Adrenal gland (tissue), 19 donors: ENCODE measurements at places on chromosomes 7 and 10.

DNA sequence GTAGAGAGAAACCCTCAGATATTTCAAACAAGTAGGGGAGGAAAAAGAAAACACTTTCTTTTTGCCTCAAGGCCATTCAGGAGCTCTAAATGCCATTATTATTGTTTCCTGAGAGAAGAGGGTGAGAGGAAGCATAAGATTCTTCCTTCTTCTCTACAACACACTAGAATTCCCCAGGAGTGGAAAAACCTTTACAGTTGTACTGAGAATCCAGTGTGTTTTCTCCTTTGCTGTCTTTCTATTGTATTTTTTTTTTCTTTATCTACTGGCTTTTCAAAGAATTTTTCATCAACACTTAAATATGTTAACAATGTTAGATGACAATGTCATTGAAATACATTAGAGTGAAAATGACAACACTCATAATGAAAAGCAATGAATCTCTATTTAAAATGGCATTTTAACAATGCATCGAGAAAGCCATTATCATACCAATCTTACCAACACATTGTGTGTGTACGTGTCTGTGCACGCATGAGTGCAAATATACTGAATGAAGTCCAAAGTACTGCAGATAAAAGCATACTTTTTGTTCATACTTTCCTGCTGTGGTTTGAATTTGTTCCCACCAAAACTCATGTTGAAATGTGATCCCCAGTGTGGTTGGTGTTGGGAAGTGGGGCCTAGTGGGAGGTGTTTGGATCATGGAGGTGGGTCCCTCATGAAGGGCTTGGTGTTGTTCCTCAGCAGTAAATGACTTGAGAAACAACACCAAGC lies 24.2 kb upstream of the MACC1 start:
- no peak for DNase-seq

DNA sequence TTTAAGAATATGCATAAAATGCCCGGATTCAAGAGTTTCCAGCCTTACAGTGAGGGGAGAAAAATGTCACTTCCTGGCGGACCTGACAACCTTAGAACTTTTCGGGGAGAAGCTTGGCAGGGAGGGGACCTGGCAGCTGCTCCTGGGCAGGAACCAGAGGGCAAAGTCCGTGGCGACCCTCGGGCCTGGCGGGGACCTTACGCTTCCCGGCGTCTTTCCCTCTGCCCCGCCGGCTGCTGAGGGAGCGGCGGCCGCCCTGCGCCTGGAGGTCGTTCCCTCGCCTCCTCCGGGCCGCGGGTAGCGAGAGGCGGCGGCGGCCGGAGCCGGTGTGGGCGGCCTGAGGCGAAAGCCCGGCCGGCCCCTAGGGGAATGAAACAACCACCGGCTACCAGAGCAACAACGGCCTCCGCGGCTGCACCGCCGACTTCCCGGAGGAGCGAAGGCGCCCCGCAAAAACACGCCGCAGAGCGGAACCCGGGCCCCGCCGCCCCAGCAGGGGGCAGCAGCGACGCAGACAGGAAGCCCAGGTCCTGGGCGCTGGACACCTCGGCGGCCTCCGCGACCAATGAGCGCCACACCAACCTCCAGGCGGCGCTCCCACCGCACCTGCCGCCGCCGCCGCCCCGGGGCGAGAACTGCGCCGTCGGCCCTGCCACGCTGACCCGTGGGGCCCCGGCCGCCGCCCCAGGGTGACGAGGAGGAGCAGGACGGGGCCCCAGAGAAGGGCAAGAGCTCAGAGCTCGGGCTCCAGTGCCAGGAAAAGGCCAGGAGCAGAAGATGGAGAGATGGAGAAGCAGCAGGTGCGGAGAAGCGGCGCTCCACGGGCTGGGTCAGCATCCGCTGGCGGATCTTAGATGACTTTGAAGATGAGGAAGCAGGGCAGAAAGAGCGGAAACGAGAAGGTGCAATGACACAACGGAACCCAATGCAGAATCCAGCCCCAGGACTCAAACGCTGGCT lies 10.5 kb upstream of the ACSM6 start:
- peak; percentile 91 for DNase-seq

DNA sequence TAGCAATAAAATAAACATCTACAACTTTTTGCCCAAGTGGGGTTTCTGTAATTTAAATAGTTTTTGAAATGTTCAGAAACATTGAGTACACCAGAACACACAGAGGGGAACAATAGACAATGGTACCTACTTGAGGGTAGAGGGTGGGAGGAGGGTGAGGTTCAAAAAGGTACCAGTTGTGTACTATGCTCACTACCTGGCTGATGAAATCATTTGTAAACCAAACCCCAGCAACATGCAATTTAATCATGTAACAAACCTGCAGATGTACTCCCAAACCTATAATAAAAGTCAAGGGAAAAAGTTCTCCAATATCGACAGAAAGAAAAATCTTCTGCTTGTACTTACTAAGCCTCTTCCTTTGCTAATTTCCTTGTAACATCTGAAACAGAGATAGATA lies 4.2 kb upstream of the TES start:
- DNase-seq = no peak

GRCh38 chr7:132940084-132940483 lies 141.8 kb downstream of the CHCHD3 start:
- DNase-seq = no peak

- no peak for DNase-seq
Observed at GRCh38 chr10:12135631-12136030, 6.2 kb downstream of the SEC61A2 start.

- DNase-seq = no peak
Observed at GRCh38 chr10:72123616-72124015, 35.3 kb upstream of the SPOCK2 start.

- no peak for DNase-seq
Observed at GRCh38 chr7:128006550-128007302, 24.5 kb downstream of the LRRC4 start.

- no peak for DNase-seq
Observed at GRCh38 chr7:21131897-21132296, 296.0 kb upstream of the SP4 start.

DNA sequence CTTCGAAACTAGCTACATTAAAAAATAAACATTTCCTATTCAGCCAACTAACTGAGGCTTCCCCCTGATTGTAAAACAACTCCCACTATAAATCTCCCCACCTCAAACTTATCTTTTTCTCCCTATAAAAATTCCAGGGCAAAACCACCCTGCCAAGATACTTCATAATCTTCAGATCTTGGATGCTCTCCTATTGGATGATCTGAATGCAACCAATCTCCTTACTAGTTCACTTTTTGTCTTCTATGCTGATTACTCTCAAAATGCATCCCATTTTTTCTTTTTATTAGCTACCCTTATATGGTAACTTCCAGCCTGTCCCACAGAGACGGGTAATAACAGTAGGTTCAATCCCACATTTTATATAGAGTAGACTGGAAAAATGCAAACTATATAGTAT lies 15.0 kb upstream of the PRSS58 start:
- no peak for DNase-seq

GRCh38 chr7:95794917-95795515 lies 22.7 kb downstream of the DYNC1I1 start:
- no peak for DNase-seq

DNA sequence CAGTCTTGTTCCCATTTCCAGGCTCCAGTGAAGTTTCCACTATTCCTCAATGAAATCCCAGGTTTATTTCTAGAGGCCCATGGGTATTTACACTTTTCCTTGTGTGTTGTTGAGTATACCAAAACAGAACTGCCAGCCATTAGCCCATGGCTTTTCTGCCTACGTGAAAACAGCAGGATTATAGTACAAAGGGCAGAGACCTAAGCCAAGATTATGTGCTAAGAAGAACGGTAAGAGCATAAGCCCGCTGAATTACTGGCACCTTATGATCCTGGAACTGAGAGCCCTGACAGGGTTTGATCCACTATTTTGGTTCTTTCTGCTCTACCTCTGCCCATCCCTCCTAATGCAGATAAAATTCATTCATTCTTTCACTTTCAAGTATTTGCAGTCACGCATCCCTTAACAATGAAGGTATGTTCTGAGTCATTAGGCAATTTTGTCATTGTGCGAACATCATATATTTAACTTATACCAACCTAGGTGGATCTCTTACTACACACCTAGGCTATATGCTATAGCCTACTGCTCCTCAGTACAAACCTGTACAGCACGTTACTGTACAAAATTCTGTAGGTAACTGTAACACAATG lies 16.0 kb downstream of the SEMA3C start:
- DNase-seq = no peak

DNA sequence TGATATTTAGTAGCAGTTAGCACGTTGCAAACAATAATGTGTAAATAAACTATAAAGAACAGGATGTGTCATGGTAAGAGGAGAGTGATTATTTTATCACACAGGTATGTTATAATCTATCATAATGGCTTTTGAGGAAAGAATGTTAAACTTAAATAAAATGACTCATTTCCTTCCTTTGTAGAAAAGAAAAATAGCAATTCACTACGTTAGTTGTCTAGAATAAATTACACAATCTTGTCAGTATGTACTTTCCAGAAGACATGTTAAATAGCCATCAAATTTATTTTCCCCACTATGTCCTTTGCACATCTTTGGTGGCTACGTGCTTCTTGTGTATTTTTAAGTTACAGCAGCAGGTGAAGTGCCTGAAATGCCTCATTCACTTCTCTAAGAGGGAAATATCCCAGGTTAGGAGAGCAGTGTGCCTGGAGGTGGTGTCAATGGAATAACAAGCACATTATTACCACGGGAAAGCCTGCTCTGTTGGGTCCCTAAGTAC lies 133.8 kb downstream of the SEMA3A start:
- no peak for DNase-seq

- DNase-seq = no peak
Observed at GRCh38 chr7:129896568-129897382, 56.0 kb downstream of the UBE2H start.

DNA sequence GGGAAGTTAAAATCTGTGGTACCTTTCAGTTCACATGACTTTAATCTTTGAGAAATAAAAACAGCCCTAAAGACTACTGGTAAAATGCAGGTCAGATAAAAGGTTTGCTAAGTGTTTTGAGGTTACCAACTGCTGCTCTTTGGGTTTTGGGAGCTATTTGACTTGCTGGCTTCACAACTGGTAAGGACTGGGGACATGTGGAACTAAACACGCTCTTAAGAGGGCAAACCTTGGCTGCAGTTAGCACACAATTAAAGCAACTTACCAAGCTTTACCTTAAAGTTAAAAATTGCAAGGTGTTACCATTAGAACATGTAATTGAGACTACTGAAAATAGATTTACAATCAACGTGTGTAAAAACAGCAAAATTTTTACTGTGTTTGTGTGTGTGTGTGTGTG lies 220.2 kb downstream of the PHF14 start:
- DNase-seq = no peak

- peak; percentile 88 for DNase-seq
Observed at GRCh38 chr7:63900394-63901203, 98.0 kb upstream of the ZNF722 start.

DNA sequence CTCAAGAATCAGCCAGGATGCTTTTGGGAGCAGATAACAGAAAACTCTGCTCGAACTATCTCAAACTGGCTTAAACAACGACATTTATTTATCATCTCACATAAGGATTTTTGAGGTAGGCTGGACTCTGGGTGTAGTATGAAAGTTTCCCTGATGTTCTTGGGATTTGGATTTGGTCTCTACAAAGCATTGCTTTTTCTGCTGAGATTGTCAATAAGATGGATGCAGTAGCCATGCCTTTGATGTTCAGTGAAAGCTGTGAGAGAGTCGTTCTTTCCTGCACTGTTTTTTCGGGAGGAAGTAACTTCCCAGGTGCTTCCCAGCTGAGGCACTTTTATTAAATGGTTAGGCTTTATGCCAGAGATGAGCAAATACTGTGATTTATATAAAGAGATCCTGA lies 181.1 kb downstream of the PRKG1 start:
- no peak for DNase-seq

GRCh38 chr7:50824882-50825281 lies 42.2 kb upstream of the GRB10 start:
- no peak for DNase-seq

DNA sequence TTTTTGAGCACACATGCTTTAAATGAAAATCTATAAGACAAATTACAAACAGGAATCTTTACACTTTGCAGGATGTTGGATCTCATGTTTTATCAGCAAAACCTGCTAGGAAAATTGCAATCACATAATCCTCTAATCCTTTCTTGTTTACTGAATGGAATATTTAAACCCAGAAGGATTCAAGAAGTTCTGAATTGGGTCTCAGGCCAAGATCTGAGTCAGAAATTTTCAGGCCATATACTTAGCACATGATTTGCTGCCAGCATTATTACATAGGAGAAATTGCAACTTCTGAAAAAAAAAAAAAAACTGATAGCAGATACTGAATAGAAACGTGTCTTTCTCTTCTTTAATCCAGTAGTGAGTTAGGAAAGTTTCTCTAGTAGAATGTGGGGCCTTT lies 1005.3 kb upstream of the POT1 start:
- no peak for DNase-seq

GRCh38 chr7:27193335-27194001 lies 6.4 kb downstream of the HOXA13 start:
- no peak for DNase-seq

- DNase-seq = no peak
Observed at GRCh38 chr7:114100810-114101209, 182.0 kb upstream of the PPP1R3A start.

DNA sequence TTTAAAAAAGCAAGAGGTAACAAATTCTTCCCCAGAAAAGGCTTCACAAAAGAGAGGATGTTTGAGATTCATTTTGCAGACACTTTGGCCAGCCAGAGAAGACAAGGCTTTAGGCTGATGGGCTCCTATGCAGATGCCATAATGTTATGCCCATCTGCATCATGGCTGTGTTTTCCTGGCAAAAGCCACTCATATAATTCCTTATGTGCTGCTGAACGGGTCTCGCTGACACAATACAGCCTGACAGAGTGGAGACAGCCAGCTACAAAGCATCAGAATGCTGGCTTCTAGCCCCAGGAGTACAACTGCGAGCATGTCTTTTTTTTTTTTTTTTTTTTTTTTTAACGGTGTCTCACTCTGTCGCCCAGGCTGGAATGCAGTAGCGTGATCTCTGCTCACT lies 1157.4 kb upstream of the AUTS2 start:
- no peak for DNase-seq

DNA sequence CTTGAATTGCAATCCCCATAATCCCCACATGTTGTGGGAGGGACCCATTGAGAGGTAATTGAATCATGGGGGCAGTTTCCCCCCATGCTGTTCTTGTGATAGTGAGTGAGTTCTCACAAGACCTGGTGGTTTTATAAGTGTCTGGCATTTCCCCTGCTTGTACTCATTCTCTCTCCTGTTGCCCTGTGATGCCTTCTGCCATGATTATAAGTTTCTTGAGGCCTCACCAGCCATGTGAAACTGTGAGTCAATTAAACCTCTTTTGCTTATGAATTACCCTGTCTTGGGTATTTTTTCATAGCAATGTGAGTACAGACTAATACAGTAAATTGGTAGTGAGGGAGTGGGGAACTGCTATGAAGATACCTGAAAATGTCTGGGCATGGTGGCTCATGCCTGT lies 65.0 kb downstream of the ANKRD7 start:
- DNase-seq = no peak

DNA sequence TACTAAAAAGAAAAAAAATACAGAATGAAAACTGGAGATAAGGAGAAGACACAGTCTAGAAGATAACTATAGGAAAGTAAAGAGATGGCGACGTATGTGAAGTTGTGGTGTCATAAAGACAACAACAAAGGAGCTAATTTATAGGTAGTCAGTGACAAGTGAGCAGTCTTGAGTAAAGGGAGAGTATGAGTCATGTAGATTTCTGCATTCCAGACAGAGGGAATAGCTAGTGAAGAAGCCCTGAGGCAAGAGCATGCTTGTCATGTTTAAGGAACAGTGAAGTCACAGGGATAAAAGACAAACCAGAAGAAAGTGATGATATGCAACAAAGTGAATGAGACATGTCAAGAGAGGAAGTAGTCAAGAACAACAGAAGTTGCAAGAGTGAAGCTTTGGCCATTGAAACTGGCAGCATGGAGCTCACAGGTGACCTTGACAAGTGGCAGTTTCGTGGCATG lies 2.3 kb upstream of the MIOS start:
- DNase-seq = no peak
